ENCODE measurements at places on chromosomes 4 and X.

DNA sequence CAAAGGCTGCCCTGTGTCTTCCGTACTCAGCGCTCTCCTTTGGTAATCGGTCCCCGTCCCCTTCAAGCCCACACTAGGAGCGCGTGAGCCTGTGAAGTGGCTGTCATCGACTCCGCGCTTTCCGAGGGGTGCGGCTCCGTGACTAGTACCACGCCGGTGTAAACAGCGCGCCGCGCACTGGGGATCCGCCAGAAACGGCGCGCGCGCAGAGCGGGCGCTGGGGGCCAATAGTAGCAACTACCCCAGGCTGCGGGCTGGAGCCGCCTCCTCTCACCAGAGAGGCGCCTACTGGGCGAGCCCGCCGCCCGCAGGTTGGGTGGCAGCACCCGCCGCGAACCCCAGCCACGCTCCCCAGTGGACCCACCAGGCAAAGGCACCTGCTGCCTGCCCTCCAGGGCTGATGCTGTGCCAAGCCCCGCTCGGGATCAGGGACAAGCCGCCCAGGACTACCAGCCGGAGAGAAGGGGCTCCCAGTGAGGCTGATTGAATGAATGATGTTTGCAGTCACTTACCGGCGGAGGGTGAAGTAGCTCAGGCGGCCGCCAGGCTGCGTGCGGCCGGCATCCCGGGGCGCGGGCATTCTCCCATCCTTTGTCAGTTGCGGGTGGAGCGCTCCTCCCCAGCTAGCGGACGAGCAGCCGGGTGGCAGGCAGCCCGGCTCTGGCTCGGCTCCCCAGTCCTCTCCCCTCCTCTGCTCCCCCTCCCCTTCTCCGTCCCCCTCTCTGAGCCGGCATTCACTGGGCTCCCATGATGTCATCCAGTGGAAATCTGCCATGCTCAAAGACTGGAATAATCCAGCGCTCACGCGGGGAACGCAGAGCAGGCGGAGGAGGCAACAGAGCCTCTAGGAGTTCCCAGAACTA is 370.3 kb upstream of the SMIM31 start:
- DNase-seq = peak; percentile 93

- DNase-seq = no peak
Measured at GRCh38 chrX:40148385-40149285, 50.9 kb upstream of the BCOR start.

DNA sequence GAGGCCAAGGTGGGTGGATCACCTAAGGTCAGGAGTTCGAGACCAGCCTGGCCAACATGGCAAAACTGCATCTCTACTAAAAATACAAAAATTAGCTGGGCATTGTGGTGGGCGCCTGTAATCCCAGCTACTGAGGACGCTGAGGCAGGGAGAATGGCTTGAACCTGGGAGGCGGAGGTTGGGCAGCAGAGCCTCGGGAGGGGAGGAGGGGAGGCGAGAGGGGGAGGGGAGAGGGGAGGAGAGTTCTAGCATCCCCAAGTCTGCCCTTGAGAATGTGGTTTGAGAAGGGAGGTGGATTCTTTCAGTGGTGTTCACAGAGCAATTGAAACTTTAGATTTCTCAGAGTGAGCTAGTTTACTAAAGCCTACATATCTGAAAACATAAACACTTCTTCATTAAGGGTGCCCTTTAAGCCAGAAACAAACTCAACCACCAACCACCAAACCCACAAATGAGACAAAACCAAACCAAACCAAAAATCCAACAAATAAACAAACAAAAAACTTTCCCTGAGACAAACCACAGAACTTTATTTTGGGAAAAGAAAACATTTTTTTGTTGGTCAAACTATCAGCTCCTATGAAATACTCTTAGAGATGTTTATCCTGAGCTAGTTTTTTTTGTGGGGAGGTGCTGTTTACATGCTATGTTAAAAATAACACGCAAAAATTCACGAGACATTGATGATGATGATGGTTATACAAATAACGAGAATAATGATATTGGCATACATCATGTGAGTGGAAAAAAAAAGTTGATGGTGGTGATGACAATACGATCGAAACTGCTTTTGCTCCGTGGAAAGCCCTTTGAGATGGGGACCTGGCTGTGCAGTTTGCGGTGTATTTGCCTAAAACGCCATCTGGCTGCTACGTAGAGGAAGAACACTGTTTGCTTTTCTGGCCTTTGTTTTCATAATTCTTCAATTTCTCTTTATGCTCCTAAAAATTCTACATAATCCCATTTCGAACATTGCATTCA is 98.2 kb upstream of the PRKX start:
- peak; percentile 1 for DNase-seq

- DNase-seq = no peak
Measured at GRCh38 chr4:16237715-16238114, 11.4 kb upstream of the TAPT1 start.

DNA sequence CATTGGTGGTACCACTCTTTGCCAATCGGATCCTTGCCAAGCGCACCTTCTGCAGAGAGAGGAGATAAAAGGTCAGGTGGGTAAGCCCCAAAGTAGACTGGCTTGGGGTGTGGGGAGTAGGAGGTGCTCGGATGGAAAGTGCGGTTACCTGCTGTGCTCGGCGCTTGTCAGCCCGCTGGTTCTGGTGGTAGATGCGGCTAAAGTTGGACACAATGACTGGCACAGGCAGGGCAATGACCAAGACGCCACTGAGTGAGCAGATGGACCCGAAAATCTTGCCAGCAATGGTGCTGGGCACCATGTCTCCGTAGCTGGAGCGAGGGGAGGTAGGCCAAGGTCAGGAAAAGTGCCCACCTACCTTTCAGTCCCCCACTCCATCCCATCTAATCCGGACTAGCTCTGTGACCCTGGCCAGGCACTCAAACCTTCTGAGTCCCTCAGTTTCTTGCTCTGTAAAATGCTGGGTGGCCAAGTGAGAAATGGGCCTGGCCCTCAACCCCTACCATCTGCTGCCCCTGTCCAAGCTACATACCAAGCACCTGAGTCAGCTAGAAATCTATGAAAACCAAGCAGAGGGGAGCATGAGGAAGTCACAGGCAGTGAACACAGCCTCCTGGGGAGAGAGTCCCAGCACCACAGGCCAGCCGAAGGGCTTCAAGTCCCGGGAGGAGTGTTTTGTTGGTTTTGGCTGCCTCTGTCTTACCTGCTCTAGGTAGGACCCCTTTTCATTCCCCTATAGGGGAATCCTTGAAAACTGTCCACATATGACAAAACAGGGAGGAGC is 4.7 kb downstream of the KCND1 start:
- DNase-seq = no peak

GRCh38 chrX:56763556-56764152 is 34.6 kb downstream of the NBDY start:
- DNase-seq = no peak

- no peak for DNase-seq
Measured at GRCh38 chr4:151434183-151434860, 25.3 kb downstream of the FHIP1A start.

DNA sequence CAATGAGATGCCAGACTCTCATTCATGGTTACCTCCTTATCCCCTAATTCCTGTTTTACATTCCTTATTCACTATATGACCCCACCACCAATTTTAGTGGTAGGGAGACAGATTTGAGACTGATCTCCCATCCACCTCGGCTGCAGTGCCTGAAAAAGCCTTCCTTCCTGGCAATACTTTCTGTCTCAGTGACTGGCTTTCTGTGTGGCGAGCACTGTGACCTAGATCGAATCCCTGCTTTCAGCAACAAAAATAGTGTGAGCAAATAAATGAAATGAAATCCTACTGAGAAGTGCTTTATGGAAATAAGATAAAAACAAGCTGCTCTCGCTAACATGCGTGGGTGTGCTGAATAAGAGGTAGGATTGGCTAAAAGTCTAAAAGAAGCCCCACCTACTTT is 165.3 kb downstream of the GPM6A start:
- no peak for DNase-seq

GRCh38 chrX:107360788-107361360 is 88.6 kb upstream of the FRMPD3 start:
- no peak for DNase-seq

- no peak for DNase-seq
Measured at GRCh38 chrX:77436682-77437081, 10.5 kb upstream of the FGF16 start.

- DNase-seq = no peak
Measured at GRCh38 chr4:6183740-6184139, 16.6 kb downstream of the JAKMIP1 start.

DNA sequence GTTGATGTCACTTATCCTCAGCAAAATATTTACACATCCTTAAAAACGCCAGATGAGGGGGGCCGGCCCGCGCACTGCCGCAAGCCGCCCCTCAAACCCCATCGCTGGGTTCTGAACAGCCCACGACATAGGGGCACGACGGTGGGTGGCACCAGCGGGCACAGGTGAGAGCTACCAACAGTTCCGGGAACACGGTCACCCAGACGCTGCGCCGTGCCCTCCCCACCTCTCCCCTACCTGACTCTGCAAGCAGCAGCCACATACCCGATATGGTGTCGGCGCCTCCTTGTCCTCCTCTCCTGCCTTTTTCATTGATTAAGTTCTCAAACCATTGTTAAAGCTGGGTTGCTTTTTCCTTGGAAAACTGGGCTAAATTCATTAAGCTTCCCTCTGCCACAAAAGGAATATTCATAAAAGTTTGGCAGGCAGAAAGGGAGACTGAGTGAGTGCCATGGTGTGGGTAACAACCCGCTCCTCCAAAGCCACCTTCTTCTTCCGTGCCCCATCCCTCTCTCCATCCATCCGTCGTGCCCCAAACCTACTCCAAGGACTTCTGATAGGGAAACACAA is 1.4 kb downstream of the RAI2 start:
- no peak for DNase-seq

DNA sequence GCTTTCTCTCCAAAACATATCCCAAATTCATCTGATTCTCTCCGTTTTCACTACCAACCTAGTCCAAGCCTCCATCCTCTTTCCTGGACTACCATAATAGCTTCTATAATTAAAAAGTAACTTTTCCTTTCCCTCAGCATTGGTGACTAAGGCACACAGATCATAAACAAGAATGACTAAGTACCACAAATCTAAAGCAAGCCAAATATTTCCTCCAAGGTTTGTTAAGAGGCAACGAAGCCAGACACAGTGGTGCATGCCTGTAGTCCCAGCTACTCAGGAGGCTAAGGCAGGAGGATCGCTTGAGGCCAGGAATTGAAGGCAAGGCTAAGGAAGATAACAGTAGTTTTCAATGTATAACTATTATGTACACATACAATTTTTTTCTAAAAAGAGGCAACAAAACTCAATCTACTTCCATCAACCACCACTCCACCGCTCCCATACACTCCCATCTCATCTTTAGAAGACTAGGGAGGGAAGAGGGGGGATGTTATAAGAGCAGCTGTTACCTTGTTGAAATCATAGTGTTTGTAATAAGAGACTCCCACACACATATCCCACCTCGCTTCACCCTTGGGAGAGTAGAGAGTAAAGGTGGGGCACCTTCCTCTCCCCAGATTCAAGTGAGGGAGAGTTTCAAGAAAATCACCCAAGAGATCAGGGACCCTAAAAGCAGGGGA is 4.2 kb upstream of the JCHAIN start:
- DNase-seq = no peak

DNA sequence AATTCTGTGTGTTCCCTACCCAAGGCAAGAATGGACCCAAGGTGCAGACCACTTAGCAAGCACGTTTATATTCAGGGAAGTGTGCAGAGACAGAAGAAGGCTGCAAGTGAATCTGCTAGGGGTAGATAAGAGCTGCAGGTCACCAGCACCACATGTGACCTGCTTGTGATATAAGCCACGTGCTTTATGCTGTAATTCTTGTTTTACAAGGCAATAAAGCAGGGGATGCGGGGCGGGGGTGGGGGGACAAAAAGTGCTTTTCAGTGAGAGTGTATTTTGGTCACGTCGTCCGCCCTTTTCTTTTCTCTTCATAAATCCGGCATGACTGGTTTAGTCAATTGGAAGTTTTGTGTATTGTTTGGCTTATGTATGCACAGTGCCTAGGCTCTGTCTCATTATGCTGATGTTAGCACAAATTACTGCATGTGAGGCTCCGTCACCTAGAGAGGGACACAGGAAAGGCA is 192.7 kb downstream of the RBMX2 start:
- DNase-seq = no peak

DNA sequence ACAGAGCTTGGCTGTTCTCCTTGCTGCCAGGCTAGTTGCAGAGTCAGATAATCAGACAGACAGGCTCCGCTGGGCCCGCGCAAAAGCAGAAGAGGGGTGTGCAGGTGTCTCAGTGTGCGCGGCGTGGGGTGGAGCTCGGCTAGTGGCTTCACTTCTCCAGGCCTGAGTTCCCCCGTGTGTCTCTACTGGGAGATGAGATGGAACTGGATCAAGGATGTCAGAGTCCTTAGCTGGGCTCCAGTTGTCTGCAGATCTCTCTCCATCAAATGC is 21.1 kb downstream of the HTRA3 start:
- no peak for DNase-seq

DNA sequence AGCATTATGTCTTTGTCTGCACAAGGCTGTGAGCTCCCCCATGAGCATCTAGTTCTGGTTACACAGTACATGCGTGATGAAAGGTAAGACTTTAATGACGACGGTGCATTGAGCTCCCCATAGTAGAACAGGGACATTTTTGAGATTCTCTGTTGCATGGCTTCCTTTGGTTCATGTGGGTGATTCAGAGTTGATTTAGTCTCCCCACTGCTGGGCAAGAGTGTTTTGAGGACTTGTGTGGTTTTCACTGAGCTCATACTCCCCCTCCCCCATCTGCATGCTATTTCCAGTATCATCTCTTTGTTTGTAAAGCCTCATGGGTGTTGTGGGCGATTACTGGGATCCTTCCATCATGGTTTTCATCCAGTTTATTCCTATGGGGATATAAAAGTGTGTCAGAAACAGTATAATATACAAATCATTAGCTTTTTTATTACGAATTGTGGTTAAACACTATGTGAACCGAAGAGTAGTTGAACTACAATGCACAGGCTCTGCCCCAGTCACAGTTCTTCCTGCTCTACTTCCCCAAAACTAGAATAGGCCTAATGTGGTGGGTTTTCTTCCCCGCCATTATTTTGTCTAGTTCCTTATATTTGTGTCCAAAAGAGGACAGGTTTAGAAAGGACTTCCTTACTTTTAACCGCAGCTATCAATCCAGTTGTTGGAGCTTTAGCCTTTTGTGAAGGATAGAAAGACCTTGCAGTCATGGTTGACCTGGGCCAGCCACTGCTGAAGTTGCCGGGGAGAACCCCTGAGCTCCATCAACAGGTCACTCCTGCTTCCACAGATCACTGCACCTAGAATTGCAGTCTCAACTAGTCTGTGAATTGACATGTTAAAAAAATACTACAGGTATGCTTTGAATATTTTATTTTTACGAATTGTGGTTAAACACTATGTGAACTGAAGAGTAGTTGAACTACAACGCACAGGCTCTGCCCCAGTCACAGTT is 30.4 kb downstream of the KIT start:
- no peak for DNase-seq

- DNase-seq = no peak
Measured at GRCh38 chrX:23344238-23344903, 9.7 kb downstream of the PTCHD1 start.

DNA sequence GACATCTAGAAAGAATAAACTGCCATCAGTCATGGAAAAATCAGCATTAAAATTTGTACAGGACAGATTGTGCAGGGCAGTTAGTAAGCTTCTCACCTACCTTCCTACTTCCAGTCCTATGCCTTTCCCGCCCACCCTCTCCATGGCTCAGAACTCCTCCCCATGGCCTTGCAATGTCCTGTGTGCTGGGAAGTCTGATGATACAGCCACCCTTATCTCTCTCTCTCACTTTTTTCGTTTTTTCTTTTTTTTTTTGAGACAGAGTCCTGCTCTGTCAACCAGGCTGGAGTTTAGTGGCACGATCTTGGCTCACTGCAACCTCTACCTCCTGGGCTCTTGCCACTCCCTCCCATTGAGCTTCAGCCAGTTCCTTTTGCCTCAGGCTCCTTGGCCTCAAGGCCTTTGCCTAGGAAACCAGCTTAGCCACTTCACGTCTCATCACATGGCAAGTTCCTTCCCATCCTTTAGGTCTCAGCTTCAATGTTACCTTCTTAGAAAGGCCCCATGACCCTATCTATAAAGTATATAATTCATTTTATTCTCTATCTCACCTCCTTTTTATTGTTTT is 259.7 kb downstream of the NKX6-1 start:
- DNase-seq = no peak

Data from caudate nucleus (tissue), 63 donors.